ENCODE measurements at places on chromosomes 11 and 22.

- DNase-seq = no peak
These were observed 143.1 kb upstream of the CARD18 start for GRCh38 chr11:105282658-105283057.

GRCh38 chr11:96088914-96089313 is 165.0 kb upstream of the MTMR2 start:
- DNase-seq = no peak

DNA sequence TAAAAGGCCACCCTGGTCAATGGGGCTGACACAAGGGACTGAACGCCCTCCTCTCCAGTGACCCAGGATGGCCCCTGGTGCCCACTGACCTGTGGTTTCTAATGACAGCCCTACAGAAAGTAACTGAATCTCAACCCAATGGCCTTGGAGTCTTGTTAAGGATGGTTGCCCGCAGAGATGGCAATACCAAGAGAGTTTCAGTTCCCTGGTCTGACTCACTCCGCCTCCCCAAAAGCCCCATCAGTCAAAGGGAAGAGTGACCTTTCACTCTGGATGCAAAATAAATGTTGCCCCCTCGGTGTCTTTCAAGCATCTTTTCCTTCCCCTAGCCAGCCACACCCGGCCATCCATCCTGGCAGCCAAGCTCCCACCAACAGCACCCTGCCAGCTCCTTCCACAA is 57.7 kb upstream of the ISX start:
- DNase-seq = no peak

DNA sequence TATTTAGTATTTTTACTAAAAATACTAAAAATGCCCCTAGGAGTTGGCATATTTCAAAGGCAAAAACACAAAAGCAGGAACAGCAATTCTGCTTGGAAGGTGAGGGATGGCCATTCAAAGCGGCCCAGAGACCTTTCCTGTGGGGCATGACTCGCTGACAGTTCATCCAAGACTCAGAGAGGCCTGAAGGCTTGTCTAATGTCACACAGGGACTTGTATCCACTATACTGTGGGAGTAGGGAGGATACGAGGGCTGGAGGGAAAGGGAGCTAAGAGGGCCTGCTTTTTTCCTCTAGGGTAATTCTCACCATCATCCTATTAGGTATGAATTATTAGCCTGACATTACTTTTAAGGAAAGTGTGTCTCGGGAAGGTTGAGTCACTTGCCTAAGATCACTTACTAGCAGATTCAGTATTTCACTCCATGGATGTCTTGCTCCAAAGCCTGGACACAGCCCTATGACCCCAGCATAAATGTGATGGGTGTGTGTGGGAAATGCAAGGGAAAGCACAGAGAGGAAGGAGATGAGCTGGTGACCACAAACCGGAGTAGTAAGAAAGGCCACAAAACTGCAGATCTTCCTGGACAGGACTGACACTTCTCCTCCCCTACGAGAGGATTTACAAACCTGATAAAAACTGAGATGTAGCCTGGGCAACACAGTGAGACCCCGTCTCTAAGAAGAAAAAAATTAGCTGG is 16.7 kb upstream of the UCP3 start:
- no peak for DNase-seq

DNA sequence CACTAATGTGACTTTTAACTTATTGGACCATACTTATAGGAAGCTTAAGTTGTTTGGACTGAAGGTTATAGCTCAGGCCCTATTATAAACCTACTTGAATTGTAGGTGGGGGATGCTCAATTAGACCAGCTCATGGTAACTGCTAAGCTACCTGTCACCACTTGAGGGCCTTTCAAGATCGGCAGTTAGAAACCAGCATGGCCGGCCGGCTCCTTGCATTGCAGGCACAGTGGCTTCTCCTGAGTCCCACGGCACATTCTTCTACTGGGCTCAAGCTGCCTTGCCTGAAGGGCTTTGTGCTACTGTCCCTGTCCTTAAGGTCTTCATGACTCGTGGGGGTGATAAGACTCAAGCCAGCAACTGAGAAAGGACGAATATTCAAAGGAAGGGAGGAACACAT is 70.8 kb downstream of the TBC1D22A start:
- DNase-seq = no peak

DNA sequence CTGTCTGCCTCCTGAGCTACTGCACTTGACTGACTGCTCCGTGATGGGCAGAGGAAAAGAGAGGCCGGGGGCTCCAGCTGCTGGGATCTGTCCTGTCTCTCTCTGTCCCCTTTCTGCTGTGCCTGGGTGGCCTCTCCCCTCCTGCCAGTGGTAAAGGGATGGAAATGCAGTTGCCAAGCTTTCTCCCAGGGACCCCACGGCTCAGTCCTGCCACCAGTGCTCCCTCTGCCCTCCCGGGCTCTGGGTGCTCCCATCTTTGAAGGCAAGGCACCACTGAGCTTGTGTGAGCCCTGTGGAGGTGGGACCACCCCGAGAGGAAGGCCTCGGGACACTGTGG is 32.0 kb downstream of the NADSYN1 start:
- DNase-seq = no peak

DNA sequence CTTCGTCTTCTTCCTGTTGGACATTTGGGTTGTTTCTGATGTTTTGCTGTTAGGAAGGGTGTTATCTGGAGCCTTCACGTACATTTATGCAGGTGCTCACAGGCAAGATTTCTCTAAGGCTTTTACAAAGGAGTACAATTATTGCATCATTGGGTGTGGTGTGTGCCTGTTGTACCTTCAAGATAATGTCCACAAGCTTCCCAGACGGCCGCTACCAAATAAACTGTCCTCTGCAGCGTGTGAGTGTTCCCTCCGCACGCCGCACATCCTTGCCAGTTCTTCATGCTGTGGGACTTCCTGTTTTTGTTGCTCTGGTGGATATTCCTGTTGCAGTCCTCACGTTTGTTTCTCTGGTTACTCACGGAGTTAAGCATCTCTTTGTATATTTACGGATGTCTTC is 133.3 kb downstream of the TBC1D22A start:
- DNase-seq = no peak

- DNase-seq = no peak
These were observed 67.4 kb downstream of the ANO3 start for GRCh38 chr11:26399336-26399735.

- no peak for DNase-seq
These were observed 770.4 kb downstream of the ETS1 start for GRCh38 chr11:127816962-127817361.

DNA sequence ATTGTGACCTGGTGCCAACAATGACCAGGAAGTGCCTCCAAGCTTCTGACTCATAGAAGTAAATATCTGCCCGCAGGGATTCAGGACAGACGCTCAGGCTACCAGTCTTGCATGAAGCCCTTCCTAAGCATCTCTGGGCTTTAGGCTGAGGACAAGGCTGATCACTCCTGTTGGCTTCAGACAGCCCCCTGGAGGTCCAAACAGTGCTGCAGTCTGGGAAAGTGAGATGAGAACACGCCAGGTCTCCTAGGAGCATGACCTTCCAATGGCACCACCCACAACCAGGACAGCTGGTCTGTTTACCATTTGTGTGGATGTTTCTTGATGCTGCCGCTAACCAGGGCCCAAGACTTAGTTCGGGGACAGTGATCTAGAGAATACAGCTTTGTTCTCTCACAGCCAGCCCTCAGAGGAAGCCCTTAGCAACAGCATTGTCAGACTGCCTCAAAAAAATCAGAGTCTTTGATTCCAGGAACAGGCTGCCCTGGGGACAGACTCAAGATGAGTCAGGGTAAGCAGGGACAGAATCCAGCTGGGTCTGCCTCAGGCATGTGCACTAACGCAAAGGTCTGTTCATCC is 111.2 kb downstream of the ZNF280B start:
- no peak for DNase-seq

DNA sequence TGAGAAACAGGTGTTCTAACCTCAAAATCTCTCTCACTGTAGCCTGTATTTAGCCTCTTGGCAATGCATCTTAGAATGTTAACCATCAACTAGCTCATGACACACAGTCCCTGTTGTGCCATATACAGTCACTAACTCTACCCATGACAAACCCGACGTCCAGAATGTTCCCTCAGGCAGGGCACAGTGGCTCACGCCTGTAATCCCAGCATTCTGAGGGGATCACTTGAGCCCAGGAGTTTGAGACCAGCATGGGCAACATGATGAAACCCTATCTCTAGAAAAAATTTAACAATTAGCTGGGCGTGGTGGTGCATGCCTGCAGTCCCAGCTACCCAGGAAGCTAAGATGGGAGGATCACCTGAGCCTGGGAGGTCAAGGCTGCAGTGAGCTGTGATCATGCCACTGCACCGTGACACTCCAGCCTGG is 18.2 kb upstream of the CCDC34 start:
- DNase-seq = no peak

- DNase-seq = no peak
These were observed 145.0 kb upstream of the GRK3 start for GRCh38 chr22:25419247-25420113.

DNA sequence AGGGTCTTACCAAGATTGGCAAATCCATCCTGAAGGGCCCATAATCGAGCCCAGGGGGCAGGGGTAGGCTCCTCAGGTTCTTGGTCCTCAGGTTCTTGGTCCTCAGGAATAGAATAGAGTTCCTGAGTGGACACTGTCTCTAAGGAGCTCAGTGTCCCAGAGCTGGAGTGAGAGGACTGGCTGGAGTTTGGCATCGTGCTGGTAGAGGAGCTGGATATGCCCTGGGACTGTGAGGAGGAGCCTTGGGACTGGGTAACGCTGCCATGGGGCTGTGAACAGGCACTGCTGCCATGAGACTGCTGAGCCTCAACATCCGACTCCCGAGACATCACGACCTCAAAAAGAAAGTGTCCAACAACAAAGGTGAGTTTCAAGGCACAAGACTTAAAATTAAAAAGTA is 7.2 kb downstream of the CHEK2 start:
- no peak for DNase-seq

DNA sequence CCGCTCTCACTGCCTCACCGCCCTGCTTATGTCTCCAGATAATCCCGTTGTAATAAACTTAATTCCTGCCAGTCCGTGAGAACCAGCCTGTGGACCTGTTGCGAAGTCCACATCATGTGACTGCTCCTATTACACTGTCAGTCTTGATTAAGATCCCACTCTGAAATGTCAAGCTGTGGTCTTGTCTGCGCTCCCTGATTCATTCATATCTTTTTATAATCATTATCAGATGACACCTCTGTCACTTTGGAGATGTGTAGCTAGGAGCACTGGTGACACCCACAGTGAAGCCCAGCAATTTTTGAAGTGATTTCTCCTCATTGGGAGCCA is 377.3 kb downstream of the TBC1D22A start:
- DNase-seq = no peak

GRCh38 chr11:12546660-12547059 is 127.6 kb upstream of the TEAD1 start:
- no peak for DNase-seq

- DNase-seq = no peak
These were observed 311.6 kb downstream of the MIAT start for GRCh38 chr22:26968859-26969523.

- no peak for DNase-seq
These were observed 2.6 kb upstream of the P2RY6 start for GRCh38 chr11:73269459-73270015.

GRCh38 chr22:25109878-25110595 is 89.6 kb upstream of the CRYBB3 start:
- DNase-seq = no peak

GRCh38 chr11:127791844-127792243 is 791.3 kb upstream of the KIRREL3 start:
- no peak for DNase-seq

GRCh38 chr22:36998620-36999351 is 20.5 kb downstream of the TST start:
- DNase-seq = no peak

DNA sequence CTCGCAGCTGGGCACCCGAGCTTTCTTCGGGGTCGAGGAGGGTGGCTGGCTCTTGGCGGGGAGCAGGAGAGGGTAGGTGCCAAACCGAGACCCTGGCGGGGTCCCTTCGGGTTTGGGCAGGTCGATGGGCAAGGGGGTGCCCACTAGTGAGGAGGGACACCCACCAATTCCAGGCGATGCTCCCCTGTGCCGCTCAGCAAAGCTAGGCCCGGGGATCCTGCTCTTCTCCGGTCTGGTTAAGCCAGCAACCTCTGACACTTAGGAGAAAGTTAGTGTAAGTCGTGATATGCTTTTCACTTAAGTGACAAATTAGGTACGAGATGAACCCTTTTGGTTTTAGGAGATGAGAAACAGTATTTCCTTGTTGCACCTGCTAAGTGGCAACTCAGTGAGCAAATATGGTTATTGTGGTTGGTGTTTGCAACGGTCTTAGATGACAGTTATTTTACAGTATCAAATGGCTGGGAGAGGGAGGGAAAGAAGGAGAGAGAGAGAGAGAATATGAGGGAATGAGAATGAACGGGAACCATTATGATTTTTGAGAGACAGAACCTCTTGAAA is 565 bp downstream of the NUCB2 start:
- no peak for DNase-seq

GRCh38 chr11:92827132-92827531 is 142.3 kb upstream of the MTNR1B start:
- DNase-seq = no peak

DNA sequence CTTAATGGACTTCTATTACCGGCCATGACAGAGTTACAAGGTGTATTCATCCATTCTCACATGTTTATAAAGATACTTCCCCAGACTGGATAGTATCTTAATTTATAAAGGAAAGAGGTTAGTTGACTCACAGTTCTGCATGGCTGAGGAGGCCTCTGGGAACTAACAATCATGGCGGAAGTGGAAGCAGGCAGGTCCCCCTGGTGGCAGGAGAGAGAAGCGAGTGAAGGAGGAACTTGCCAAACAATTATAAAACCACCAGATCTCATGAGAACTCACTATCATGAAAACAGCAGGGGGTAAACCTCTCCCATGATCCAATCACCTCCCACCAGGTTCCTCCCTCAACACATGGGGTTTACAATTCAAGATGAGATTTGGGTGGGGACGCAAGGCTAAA is 170.0 kb upstream of the PDGFD start:
- no peak for DNase-seq

- DNase-seq = no peak
These were observed 213.1 kb downstream of the INSC start for GRCh38 chr11:15327786-15328231.

DNA sequence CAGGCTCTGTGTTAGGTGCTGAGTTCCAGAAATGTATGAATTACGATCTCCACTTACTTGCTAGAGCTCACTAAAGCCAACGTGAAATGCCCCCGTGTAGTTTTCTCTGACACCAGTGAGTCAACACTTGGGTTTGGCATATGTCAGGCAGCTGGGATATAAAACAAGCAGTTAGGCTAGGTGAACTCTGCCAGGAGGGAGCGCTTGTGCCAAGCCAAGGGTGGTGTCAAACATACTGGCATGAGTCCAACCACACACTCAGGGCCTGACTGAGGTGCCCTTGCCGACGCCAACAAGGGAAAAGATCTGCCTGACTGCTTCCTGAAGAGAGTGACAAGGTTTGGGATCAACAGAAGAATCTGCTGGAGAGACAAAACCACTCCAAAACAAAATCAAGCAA is 167.8 kb upstream of the NARS2 start:
- no peak for DNase-seq

GRCh38 chr11:86218125-86219084 is 26.1 kb upstream of the EED start:
- peak; percentile 27 for DNase-seq
